ENCODE measurements at places on chromosomes 3 and 15.

GRCh38 chr3:169615833-169616232, 47.7 kb downstream of the MECOM start:
- no peak for DNase-seq

- DNase-seq = no peak
Measured at GRCh38 chr3:170529346-170529745, 56.5 kb downstream of the SLC7A14 start.

- no peak for DNase-seq
Measured at GRCh38 chr15:56428821-56429458, 36.0 kb downstream of the MNS1 start.

DNA sequence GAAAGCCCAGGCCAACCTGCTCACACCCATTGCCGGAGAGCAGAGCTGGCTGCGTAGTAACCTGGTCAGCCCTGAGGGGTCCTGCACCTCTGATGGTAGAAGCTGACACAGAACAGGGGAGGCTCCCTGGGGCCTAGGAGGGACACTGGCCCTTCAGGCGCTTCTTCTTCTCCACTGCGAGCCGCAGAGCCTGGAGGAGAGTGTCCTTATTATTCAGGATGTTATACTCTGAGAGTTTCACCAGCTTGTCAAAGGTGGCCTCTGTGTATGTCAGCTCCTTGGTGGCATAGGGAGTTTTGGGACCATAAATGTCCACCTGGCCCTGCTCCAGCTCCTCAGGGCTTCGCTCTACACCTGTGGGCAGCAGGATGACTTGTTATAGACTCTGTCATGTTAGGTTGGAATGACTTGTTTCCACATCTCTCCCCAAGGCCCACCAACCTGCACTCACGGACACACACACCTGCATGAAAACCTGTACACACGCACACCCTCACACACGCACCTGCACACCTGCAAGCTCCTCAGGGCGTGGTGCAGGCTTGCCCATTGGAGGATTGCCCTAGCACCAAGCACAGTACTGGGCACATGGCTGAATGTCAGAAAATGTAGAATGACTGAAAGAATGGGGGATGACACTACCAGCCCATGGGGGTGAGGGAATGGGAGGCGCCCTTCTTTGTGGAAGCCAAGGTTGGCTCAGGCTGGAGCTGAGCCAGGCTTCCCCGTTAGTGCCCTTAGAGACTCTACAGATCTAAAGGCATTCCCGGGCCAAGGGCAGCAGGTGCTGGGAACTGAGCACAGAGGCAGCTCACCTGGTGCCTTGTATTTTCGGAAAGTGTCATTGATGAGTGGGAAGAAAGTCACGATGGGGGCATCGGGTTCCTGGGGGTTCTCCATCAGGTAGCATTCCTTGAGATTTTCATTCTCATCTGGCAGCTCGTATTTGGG, 11.5 kb upstream of the EHD4 start:
- DNase-seq = no peak

DNA sequence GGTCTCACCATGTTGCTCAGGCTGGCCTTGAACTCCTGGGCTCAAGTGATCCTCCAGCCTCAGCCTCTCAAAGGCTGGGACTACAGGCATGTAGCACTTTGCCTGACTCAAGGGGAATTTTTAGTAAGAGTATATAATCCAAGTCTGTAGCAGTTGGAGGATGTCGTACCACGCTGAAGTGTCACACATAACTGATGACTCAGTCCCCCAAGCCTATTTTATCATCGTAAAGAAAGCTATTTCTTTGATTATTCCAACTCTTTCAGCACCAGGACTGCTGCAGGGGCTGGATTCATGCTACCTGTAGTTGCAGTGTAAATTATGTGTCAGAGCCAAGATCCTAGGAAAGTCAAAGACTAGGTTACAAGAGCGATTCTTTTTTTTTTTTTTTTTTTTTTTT, 1.4 kb upstream of the PRKCI start:
- no peak for DNase-seq

DNA sequence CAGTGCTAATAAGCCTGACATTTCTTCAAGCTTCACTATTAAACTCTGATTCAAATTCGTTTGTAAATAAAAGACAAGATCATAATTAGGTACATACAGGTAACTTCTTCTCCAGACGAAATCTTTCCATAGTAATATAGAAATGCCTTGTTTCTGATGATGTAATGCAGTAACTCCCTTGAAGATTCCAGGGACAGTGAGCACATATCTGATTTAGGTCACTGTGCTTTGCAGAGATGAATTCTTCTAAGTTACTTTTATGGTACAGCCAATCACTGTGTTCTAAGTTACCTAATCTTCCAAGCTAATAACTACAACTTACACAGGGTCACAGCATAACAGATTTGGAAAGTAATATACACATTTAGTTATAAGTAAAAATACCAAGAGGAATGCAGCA, 27.6 kb downstream of the SLC4A7 start:
- DNase-seq = no peak

- DNase-seq = no peak
Measured at GRCh38 chr3:62414786-62415185, 41.4 kb upstream of the FEZF2 start.

DNA sequence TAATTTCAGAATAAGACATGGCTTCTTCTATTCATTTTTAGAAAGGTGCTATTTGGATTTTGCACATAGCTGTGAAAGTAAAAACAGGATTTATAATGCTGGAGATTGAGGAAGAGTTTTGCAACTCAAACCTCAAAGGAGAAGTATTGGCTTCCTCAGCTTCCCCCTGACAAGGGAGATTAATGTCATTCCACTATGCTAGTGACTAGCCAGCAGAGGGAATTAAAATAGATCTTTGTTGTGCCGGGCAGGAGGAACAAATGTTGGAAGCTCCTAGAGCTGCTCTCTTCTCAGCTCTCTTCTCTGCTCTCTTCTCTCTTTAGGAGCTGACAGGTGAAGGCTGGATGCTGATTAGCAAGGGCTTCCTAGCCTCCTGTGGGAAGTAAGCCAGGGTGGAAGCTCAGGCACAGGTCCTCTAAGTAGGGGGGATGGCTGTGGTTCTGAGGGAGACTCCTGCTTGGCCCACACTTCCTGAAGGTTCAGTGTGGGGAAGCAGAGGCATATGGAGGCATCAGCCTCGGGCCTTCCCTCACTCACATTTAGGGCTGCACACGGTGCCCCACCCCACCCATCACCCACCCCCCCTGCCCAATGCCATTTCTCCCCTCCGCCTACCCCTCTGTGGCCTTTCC, 29.6 kb downstream of the CX3CR1 start:
- no peak for DNase-seq

- no peak for DNase-seq
Measured at GRCh38 chr3:2985479-2985878, 124.7 kb downstream of the IL5RA start.

DNA sequence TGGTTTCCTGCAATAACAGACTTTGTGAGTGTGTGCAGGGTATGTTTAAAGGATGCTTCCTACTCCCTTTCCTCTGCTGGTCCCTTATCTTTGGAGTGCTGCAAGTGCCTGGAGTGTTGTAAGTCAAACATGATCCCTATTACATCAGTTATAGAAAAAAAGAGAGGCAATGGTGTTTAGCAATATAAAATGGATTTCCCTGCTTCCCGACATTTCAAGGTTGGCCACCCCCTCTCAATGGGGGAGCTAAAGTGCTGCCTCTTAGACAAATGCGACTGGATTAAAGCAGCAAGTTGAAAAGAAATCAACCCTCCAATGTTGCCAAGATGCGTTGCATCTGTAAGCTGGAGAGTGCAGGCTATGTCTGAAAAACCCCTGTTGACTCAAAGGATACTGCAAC, 203.1 kb upstream of the WNT5A start:
- DNase-seq = no peak

- DNase-seq = no peak
Measured at GRCh38 chr3:150765949-150766720, 3.2 kb upstream of the SIAH2 start.

GRCh38 chr15:100665570-100665969, 63.2 kb downstream of the ASB7 start:
- no peak for DNase-seq

GRCh38 chr15:71341811-71342550, 226.7 kb downstream of the THSD4 start:
- DNase-seq = no peak

DNA sequence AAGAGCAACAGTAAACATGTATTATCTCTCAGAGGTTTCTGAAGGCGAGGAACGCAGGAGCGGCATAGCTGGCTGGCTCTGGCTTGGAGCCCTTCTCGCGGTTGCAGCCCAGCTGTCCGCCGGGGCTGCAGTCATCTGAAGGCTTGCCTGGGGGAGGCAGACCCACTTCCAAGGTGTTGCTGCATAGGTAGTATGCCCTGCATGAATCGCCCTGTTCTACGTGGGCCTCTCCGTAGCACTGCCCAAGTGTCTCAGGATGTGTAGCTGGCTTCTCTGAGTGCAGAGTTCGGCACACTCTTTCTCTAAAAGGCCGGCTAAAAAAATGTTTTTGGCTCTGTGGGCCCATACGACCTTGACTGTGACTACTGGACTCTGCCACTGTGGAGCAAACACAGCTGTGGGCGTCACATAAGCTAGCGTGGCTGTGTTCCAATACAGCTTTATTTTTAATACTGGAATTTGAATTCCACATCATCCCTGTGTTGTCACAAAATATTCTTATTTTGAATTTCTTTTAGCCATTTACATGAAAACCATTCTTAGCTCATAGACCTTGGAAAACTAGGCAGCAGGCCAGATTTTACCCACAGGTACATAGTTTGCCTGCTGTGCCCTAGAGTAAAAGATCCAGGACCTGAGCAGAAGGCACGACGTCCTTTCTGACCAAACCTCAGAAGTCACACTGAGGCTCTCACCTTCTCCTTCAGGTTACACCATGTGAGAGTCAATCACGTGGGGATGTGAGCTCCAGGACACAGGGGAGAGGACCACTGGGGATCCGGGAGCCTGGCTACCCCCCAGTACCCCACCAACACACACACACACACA, 55.9 kb downstream of the PGPEP1L start:
- DNase-seq = no peak

GRCh38 chr15:91424001-91424400, 323.9 kb downstream of the SV2B start:
- no peak for DNase-seq

- no peak for DNase-seq
Measured at GRCh38 chr3:194272861-194273742, 78.0 kb downstream of the CPN2 start.

GRCh38 chr3:98731720-98732285, 31.3 kb upstream of the ST3GAL6 start:
- DNase-seq = no peak

DNA sequence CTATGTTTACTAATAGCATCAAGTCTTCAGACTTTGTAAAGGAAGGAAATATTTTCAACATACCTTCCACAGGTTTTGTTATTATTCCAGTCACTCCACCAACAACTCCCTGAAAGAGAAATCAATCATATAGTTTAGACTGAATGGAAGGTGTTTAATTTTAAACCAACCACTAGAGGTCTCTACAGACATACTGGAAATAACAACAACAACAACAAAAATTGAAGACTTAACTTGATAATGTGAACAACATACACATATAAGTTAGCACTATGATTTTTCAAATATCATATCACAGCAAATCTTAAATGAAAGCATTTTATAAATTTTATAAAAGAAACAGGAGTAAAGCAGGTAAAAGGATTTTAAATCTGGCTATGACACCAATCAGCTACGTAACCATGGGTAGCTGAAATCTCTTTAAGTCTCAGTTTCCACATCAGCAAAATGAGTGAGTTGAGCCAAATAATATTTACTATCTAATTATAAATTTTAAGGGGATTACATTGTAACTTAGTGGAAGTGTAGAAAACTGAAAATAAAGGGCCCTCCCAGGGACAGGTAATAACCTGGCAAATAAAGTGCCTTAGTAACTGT, 188.2 kb downstream of the VPS13C start:
- DNase-seq = no peak

DNA sequence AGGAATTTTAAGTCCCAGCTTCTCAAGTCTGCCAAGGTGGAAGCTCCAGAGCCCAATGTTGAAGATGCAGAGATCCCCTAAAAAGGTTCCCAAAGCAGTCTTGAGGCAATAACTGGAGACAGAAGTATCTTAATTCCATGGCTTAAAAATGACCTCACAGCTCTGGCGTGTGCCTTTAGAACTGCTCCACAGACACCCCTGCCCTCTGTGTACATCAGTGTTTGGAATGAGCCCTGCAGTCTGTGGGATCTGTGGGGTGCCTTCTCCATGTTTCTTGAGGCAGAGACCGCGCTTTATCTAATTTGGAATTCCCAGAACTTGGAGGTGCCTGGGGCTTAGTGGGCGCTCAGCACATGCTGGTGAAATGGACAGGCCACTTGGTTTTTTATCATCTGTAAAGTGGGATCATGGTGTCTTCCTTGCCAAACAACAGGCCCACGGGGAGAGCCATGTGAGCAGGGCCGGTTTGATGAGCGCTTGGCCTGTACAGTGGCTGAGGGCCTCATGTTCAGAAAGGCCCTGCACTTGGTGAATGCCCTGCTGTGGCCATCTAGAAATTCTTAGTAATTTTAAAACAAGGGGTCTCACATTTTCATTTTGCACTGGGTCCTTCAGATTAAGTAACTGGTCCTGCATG, 7.1 kb downstream of the ITGA11 start:
- DNase-seq = no peak
